Activated CD8-positive, alpha-beta memory T cell treated with anti-CD3 and anti-CD28 coated beads for 1 hour (primary cell): ENCODE measurements at places on chromosomes 1 and 21.

DNA sequence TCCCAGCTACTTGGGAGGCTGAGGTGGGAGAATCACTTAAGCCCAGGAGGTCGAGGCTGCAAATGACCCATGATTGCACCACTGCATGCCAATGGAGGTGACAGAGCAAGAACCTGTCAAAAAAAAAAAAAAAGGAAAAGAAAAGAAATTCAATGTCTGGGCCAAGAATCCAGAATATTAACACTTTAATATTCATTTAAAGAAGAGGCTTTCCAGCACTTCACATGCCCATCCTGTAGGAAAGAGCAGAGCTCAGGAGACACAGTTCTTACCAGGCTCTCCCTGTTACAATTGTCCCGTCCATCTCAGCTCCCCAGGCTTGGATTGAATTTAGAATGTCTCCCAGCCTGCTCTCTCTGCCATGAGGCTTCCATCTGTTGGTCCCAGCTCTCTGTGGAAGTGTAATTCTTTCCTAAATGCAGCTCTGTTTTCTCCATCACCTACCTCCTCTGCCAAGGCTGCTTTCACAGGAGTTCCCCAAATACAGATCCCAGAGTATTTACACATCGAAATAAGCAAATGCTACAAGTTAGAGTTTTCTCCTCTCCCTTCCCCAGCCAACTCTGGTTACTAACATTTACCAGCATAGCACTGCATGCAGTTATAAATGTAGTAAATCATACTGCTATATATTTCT, 116.6 kb upstream of the CDC42BPA start:
- no peak for DNase-seq

GRCh38 chr1:154178013-154178412, 13.9 kb downstream of the TPM3 start:
- no peak for DNase-seq

- no peak for DNase-seq
These were observed 103.8 kb downstream of the SLC45A1 start for GRCh38 chr1:8421721-8422120.

- no peak for DNase-seq
These were observed 5.0 kb upstream of the FMN2 start for GRCh38 chr1:240086726-240087125.

DNA sequence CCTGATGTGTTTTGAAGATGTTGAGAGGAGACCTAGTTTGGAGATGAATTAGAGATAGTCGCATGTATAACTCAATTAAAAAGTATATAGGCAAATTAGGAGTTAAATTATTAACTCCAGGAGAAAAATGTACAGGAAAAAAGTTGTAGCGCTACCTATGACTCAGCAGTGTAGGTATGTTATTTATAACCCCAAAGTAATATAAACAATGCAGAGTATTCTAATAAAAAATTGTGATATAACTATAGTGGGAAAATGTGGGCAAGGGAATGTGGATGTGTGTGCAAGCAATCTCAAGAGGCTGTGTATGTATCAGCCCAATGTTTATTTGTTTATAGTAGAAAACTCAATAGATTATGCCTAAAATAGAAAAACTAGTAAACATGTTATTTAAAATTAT, 144.5 kb downstream of the BRINP2 start:
- no peak for DNase-seq

GRCh38 chr1:174284052-174284451, 124.7 kb downstream of the RABGAP1L start:
- DNase-seq = no peak

- no peak for DNase-seq
These were observed 62.2 kb downstream of the HS2ST1 start for GRCh38 chr1:86976664-86977063.

DNA sequence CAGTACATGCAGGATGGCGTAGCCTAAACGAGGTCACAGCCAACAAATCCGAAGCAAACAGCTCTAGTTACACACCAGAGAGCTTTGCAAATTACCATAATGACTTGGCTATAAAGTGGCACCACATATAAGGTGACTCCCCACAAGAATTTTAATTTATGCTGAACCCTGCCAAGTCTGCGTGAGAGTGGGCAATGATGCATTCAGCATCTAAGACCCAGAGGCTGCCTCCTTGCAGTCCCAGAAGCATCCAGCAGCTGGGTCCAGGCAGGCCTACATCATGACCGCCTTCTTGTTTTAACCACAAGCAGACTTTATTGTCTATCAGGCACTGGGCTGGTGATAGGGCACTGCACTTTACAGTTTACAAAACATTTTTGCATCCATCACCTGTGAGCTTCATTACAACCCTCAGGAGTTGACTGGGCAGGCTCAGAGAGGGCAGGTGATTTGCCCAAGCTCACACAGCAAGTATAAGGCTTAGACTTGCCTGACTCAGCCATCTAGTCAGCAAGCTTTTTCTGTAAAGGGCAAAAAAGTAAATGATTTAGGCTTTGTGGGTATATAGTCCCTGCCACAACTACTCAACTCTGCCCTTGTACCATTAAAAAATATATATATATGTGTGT, 134.6 kb downstream of the GLIS1 start:
- no peak for DNase-seq

GRCh38 chr1:153881751-153882150, 41.0 kb downstream of the GATAD2B start:
- DNase-seq = no peak

DNA sequence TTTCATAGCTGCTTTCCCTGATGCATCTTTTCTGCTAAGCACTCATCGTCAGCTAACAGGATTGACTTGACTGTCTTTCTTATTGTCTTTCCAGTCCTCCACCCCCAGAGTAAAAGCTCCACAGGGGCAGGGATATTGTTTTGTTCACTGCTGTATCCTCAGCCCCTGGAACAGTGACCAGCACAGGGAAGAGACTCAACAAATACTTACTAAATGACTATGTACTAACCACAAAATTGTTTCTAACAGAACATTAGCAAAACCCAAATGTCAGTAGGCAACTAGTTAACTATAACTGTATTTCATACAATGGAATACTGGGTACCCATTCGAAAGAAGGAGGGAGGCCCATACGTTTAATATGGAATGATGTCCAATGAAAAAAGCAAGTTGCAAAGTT, 53.0 kb downstream of the BCAR3 start:
- no peak for DNase-seq

DNA sequence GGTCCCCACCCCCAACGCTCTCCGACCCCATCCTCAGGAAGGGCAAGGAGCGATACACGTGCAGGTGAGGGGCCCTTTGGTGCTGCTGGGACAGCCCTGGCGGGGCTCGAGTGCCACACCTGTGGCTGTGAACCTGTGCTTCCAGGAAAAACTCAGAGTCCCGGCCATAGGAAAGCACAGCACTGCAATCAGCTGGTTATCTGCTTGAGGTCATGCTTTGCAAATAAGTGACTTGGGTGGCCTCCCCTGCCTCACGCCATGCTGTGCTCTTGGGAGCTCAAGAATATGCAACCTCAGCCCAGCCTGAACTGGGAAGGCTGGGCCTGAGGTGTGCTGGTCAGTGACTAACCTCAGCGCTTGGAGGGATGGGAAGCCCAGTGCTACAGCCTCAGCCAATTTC, 36.5 kb upstream of the ARHGEF16 start:
- no peak for DNase-seq

DNA sequence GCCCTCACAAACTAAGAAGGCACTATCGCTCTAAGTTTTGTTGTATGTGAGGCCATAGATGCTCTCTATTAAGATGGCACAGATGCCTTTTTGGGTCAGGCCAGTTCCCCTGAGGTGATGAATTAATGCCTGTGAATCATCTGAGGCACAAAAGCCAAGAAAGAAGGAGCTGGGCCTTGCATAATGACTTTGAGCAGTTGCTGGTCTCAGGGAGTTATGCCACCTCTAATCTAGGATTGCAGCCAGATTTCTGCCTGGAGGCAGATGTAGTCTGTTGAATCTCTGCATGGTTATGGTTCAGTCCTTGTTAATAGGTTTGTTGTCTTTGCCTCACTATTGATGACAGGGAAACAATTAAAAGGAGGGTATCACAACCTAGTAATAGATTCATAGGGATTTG, 168.1 kb upstream of the CHRM3 start:
- no peak for DNase-seq

GRCh38 chr21:31008355-31008754, 29.9 kb downstream of the KRTAP19-8 start:
- DNase-seq = no peak

DNA sequence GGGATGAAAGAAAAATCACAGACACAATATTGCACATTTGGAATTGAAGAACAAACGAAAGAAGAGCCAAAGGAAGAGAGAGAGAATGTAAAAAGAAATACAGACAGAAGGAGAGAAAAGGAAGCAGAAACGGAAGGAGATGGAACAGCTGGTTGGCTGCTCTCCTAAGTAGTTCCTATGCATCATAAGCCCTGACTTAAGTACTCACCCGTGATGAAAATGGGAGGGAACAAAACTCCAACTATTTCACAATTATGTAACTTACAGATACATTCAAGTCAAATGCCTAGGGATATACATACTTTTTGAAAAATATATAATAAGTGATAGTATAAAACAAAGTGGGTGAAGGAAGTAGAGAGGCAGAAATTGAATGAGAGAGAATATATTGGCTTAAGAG, 88.5 kb downstream of the TTLL7 start:
- DNase-seq = no peak

DNA sequence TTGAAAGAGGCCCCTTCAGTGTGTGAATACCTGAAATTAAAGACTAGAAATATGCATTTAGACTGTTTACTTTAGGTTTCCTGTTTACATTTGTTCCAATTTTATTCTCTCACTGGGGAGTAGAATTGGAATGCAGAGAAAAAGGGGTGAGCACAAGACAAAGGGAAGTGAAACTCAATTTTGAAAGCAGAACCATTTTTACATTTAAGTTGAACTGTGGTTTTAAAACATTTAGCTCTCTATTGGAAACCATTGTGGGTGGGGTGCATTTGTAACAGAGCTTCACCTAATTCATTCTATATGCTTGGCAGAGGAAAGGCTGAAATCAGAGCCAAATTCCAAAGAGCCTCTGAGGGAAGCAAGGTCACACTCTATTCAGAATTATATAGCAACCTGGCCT, 235.3 kb upstream of the C1orf105 start:
- DNase-seq = no peak

- DNase-seq = no peak
These were observed 10.5 kb downstream of the MTX1 start for GRCh38 chr1:155218854-155219591.

GRCh38 chr1:233868461-233868860, 36.0 kb upstream of the SLC35F3 start:
- DNase-seq = no peak

DNA sequence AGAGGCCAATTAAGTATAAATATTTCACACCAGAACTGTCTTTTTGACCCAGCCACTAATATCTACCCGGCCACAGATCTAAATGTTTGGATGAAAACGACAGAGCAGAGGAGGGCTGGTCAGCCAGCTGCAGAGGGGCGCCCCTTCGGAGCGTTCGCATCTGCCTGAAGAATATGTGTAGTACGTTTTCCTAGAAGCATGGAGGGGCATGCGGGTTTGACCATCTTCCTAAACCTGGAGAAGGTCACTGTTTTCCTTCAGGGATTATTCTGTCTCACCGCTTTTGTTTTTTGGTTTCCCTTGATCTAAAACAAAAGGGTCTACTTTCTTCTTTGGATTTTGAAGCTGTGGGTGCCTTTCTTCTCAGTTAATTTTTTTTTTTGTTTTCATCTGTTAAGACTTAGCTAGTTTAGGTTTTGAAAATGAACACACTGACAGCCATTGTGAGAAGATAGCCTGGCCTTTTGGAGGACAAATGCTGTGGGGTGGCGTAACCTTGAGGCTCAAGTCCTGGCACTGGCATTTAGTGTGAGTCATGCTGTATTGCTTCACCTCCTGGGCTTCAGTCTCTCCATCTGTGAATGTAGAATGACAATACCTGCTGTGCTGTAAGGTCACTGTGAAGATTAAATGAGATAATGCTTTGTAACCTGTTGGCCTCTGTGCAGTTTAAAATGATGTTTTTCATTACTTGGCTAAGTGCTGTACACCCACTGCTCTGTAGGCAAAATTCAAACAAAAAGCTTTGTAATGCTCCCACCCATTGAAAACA, 74.1 kb upstream of the IRF2BP2 start:
- no peak for DNase-seq

GRCh38 chr1:194298007-194298598, 1111.7 kb upstream of the B3GALT2 start:
- DNase-seq = no peak

DNA sequence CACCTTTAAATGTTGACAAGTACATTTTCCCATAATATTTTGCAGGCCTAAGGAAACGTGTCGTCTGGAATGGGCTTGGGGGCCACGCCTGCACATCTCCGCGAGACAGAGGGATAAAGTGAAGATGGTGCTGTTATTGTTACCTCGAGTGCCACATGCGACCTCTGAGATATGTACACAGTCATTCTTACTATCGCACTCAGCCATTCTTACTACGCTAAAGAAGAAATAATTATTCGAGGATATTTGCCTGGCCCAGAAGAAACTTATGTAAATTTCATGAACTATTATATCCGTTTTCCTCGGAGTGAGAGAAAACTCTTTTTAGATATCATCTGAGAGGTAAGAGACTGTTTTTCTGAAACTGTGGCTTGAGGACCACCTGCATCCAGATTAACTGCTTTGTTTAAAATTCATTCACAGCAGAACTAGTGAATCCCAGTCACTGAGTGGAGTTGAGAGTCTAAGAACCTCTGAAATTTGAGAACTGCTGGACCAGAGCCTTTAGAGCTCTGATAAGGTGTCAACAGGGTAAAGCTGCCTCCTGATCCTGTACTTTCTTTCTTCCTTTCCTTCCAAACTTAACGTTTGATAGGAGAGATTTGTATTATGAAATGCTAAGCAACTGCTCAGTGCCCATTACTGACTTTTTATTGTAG, 811 bp downstream of the EXO1 start:
- no peak for DNase-seq

GRCh38 chr1:89051955-89052312, 13.1 kb downstream of the GBP1 start:
- no peak for DNase-seq

DNA sequence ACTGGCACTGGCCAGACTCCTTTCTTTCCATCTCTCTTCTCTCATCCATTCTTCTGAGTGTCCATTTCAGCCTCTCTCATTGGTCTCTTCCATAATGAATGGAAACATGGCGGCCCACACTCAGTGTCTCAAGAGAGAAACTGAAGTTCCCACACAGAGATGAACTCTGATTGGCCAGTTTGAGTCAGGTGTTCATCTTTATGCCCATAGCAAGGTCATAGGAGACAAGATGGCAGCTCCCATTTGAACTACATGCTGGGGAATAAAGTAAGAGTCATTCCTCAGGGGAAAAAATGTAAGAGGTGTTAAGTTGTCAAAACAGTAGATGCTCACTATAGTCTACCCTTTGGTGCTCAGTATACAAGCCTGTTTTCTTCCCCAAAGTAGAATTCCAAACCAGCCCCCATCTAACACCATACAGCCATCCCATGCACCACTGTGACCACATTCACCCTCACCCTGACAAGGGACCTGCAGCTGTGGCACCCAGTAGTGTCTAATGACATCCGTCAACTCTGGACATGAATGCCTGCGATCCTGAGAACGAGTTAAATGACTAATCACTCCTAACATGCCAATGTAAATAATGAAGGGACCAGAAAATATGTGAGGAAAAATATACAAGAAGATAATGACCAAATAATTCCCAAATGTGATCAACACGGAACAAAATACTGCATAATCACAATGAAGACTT, 12.4 kb downstream of the CDA start:
- DNase-seq = no peak

GRCh38 chr1:93079685-93080141, 630 bp downstream of the MTF2 start:
- DNase-seq = no peak
